Stimulated activated naive CD4-positive, alpha-beta T cell treated with Interleukin-2 at 50 U/mL for 16 hours (primary cell): ENCODE measurements at places on chromosomes 11 and 22.

DNA sequence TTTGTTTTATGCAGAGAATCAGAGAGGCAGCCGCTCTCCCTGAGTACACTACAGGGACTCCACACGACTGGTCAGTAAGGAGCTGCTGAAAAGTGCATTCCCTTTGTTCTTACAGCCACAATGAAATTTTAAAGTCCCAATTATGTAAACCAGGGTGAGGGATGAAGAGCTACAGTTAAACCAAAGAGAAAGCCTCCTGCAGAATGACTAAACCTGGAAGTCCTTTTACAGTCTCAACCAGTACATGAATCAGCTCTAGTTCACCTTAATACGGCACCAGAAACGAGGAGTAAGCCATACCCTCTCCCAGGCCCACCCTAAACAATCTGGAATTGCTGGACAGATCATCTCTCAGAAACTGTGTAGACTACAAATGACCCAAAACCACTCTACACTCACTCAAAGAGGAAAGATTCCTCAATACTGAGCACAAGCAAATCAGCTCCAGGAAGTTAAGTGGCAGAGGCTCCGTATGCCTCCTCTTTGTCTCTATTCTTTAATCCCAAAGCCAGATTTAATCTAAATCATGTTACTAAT is 113.1 kb downstream of the RBFOX2 start:
- no peak for DNase-seq

- DNase-seq = no peak
These were observed 59.0 kb upstream of the NARS2 start for GRCh38 chr11:78633516-78634310.

- no peak for DNase-seq
These were observed 14.9 kb downstream of the MMP20 start for GRCh38 chr11:102610200-102610599.

- no peak for DNase-seq
These were observed 35.4 kb downstream of the HORMAD2 start for GRCh38 chr22:30115705-30116104.

- DNase-seq = no peak
These were observed 32.9 kb downstream of the IFT27 start for GRCh38 chr22:36743011-36743410.
